ENCODE measurements at places on chromosomes 7 and 10. TPM values are rescaled to one million over a fixed set of nuclear protein-coding genes. Genes with fewer than 3 reads are reported as not detected.

The RTKN2 gene
- total RNA-seq: 8.5 TPM

DNA sequence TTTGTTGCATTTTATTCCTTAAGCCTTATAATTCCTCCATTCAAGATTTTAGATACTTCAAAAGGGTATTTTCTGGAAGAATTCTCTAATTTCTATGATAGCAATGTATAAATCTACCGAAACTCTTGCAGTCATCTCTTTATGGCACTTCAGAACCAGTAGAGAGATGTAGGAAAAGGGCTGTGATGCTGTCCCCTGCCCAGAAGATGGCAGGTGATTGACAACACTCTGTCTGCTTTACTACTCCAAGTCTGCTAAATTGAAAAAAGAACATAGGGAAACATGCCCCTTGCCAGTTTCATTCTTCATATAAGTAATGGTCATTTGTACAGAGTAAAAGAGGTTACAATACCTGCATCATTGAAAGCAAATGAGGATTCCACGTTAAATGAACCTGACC, 5.1 kb downstream of the TCTN3 start:
- DNase-seq: no peak

GRCh38 chr10:31770307-31770902, 158.2 kb downstream of the ARHGAP12 start:
- peak; percentile 56 for DNase-seq

- DNase-seq: no peak
Measured at GRCh38 chr10:108393089-108393488, 1228.6 kb upstream of the SORCS1 start.

GRCh38 chr10:95178266-95178665, 15.8 kb upstream of the ACSM6 start:
- DNase-seq: no peak

DNA sequence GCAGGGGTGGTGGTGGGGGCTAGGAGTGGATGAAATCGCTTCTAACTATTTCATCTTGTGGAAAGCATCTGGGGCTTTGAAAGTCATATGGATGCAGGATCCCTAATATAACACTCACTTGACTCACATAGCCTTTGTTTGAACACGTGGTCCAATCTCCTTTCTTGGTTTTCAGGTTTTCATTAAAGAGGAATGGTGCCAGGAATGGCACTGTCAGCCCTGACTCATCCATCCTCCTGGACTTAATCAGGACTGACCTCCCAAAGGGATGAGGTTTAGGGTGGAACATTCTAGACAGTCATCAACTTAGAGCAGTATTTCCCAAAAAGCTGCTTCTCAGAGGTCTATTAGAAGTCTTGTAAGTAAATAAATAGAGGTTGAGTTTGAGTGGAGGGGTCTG, 162.0 kb upstream of the PLXNA4 start:
- no peak for DNase-seq
